ENCODE measurements at places on chromosomes 3 and 15.

- no peak for DNase-seq
Observed at GRCh38 chr15:25246641-25247406, 192.0 kb downstream of the UBE3A start.

DNA sequence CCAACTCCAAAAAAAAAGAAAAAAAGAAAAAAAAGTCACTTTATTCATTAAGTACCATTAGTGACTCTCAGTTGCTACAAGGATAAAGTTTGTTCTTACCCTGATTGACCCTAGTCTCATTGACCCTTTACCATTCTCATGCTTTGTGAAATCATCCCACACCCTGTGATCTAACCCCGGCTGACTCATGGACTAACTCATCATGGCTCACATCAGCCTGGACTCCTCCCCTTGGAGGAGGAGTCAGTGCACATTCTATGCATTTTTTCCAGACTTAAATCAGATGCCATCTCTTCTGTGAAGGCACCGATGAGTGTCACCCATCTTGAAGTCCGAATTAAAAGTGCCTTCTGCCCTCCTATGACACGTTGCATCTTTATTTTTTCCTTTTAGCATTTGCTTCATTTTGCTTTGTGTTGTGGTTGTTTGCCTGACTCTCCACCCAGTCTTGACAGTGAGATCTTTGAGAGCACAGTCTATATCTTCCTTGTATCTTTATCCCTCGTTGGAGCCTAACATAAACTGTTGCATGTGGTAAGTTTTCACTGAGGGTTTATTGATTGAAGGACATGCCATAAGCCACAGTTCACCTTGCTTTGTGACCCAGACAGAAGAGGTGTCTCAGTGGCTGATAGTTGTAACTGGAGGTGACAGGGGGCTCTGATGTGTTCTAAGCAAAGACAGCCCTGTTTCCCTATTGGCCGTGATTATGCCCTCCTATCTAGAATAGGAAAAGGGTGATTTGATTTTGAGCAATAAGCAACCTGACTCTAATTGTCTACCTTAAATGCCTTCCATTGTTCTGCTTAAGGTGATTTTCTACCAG, 72.1 kb downstream of the IL1RAP start:
- DNase-seq = no peak

- no peak for DNase-seq
Observed at GRCh38 chr3:114557791-114558190, 264.0 kb downstream of the TIGIT start.

GRCh38 chr3:192128922-192129321, 598.4 kb downstream of the FGF12 start:
- no peak for DNase-seq

DNA sequence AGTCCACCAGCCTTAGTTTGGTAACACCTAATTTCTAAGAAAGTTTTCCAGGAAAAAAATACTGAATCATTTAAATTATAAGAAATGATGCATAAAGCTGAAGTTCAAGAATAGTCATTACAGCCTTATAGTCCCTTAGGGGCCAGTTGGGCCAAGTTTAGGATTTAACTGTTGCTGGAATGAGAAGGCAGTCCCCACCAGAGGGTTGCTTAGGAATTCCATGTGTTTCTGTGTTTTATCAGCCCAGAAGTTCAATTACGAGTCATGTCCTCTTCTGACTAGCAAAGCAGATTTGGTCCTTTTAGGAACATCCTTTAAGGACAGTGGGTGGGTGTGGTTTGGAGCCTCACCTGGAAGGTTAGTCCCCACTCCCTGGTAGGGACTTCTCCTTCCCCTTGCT, 57.0 kb upstream of the NR2E3 start:
- no peak for DNase-seq

- DNase-seq = no peak
Observed at GRCh38 chr15:63941698-63942465, 104.4 kb downstream of the DAPK2 start.

GRCh38 chr3:74139648-74140047, 474.8 kb downstream of the CNTN3 start:
- no peak for DNase-seq

GRCh38 chr3:194532591-194532990, 45.8 kb upstream of the ATP13A3 start:
- no peak for DNase-seq

DNA sequence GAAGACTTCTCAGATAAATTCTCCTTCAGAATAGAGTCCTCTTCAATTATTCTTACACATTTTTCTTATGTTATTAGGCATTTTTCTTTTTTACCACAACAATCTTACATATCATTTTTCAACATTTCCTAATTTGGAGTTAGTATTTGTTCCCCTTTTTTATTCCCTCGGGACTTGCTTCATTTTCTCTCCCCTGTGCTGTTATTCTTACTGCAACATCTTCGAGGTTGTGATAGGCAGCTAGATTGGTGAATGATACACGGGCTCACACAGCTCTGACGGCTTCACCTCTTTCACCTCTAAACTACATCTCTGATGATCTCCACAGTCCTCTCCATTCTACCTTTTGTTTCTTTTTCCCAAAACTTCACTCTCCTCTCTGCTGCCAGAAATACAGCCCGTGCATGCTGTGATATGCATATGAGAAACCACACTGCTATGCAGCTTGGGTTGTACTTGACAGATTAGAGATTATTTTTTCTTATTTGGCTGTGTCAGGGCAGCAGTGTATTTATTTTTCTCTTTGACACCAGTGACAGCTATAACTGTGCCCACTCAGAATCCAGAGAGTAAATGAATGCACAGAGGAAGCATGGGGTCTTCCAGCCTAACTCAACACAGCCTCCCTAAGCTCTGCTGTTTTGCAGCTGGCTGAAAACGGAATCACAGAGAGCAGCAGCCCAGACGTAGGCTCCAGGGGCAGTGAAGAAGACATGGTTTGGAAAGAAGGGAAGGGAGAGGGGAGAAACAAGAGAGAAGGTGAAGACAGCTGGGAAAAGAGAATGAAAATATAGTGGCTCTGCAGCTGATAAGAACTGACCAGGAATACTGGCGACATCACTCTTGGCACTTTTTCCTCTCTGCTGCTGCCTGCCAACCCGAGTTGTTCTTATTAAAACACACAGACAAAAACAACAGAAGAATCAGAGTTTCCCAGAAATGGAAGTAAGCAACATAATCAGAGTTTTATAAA, 61.8 kb downstream of the SLC9A9 start:
- DNase-seq = no peak

GRCh38 chr3:197139586-197139985, 110.0 kb upstream of the MELTF start:
- no peak for DNase-seq

DNA sequence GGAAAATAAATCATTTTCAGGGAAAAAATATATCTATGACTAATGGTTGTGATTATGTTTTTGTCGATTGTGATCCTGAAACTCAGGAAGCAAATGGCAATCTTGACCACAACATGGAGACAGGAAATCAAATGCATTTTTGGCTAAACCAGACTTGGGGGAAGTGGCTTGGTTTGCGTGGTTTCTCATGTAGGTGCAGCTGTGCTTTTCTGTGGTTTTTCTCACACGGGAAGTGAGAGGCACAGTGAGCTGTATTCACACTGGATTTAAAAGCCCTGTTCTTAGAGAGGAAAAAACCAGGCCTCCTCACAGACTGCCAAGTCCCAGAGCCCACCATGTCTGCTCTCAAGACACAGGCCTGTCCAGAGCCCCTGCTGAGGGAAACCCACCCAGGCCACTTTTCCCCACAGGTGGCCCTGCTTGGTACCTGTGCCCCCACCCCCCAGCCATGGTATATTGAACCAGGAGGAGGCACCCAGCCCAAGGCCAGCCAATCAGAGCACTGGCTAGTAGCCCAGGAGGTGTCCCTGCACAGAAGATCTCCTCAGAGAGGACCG, 46.1 kb downstream of the BTD start:
- DNase-seq = no peak

- DNase-seq = no peak
Observed at GRCh38 chr15:56598991-56599390, 134.1 kb upstream of the MNS1 start.

GRCh38 chr3:28067014-28067413, 174.4 kb upstream of the CMC1 start:
- DNase-seq = no peak
